Neural crest cell (in vitro differentiated cells): ENCODE measurements at places on chromosomes 3 and 15.

DNA sequence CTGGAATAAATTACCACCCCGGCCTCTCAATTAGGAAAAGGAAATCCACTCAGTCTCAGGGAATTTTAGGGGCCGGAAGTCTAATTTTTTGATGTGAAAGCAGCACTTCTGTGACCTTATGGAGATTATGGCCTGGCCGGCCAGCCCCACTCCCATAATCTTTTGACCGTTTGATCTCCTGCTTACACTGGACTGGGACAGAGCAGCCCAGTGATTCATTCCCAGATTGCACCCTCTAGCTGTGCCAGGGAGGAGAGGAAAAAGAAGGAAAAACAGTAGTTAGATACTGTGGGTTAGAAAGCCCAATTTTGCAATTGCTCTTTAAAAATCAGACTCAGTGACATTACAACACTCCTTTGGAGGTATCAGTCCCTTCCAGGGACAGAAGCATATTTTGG, 32.4 kb downstream of the GJD2 start:
- no peak for DNase-seq

DNA sequence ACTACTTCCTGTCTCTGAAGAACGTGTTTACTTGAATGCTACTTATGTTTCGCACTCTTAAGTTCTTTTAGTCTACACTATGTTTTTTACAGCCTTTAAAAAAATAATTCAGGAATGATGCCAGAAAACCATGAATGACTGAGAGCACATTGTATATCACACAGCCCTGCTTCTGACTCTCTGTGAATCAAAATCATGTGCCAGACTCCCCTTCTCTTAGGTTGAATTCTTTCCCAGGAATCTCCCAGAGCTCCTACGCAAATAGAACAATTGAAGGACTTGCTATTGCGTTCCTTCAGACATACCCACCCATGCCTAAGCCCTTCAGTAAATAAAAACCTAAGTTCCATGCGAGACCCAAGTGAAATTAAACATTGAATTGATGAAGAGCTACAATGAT, 782.0 kb upstream of the ALCAM start:
- no peak for DNase-seq

- DNase-seq: no peak
Measured at GRCh38 chr15:45884755-45885445, 250.1 kb downstream of the SQOR start.

DNA sequence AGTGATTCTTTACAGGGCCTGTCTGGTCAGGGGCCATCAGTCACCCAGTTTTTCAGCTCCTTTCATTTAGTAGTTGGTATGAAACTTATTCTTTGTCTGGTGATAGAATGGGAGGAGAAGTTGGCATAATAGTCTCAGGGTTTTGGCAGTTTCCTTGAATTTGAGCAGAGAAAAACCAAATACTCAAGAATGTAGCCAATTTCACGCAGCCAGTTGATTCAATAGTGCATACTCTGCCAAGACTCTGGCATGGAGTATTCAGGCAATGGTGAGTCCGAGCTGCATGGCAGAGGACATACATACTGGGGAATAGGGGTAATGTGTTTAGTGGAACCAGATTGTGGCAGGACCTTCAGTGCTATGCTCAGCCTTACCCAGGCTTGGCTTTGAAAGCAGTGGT, 118.3 kb downstream of the GALK2 start:
- no peak for DNase-seq

DNA sequence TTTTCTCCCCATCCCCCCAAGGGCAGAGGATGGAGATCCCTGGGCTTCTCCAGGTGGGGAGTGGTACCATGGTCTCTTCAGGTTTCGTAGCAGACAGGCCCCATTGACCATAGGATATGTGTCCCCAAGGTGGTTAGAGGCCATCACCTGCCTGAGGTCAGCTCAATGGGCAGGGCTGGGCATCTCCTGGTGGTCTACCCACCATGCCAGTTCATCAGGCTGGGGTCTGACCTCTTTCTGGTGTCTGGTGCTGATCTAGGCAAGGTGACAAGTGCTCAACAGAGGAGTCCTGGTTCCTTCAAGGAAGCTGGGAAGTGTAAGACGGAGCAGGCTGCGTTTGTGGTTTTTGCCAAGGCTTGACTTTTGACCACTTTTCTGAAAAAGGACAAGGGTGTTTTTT, 71.4 kb downstream of the SMAD3 start:
- no peak for DNase-seq

DNA sequence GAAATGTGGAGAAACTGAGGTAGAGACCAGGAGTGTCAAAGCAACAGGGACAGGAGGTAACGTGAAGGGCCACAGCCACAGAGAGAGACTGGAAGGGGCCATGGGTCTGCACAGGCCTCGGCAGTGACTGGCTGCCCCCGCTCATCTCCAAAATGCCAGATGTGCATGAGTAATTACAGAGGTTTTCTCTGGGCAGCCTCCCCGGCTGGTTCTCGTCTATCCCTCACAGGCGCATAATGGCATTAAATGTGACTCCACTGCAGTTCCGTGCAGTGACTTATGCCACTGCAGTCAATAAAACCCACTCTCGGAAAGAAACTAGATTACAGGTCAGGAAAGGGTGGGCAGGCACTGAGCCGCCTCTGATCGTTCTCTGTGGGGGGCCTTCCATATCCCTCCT, 74.7 kb downstream of the WDR76 start:
- no peak for DNase-seq

DNA sequence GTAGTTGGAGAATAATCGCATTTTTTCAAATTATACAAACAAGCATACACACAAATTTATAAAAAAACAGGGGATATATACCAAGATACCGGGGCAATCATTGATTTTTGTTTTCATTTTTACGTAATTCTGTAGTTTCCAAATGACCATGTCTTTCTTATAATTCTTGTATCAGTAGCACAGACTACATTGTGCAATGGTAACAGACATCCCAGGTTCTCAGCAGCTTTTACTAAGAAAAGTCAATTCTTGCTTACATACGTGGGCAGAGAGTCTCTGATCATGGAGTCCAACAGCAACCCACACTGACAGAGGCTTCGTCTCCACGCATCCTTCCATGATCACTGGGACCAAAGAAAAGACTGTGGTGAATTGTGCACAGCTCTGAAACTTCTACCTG, 441.3 kb downstream of the TBL1XR1 start:
- DNase-seq: no peak

DNA sequence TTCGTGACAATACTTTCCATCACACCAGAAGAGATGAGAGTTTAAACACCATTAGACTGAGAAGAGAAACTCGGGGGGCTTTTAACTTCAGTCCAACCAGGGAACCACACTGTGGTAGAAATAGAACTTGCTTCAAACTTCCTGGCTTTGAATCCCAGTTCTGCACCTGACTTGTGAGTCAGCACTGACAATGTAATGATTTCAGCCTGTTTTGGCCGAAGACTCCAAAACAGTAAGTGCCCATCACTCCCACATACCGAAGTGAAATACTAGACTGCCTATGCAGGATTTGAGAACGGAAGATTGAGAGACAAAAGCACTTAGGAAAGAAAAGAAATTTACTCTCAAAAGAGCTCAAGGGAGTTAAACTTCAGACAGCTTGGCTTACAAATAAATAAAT, 27.0 kb downstream of the C2CD4B start:
- DNase-seq: no peak

DNA sequence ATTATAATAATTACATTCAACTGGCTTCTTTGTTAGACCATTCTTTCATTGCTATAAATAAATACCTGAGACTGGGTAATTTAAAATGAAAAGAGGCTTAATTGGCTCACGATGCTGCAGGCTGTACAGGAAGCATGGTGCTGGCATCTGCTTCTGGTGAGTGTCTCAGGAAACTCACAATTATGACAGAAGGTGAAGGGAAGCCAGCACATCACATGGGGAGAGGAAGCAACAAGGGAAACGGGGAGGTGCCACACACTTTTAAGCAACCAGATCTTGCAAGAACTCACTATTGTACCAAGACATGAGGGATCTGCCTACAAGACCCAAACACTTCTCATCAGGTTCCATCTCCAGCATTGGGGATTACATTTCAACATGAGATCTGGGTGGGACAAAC, 413.1 kb upstream of the ARRDC4 start:
- no peak for DNase-seq

DNA sequence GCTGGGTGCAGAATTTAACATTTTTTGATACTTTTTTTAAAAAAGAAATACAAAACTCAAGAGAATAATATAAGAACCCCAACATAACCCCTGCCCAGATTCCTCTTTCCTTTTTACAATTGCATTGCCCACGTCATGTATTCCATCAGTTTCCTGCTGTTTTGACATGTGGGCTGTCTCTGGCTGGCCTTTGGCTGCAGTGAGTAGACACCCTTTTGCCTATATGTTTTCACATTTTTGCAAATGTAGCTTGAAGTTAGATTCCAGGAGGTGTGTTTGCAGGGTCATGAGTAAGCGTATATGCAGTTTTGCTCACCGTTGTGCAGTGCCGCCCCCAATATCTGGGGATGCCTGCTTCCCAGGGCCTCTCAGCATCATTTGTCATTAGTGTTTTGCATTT, 28.0 kb upstream of the ATP10A start:
- no peak for DNase-seq

GRCh38 chr15:67957435-67958132, 96.5 kb upstream of the PIAS1 start:
- DNase-seq: no peak

GRCh38 chr15:88509964-88510363, 36.5 kb downstream of the DET1 start:
- no peak for DNase-seq

DNA sequence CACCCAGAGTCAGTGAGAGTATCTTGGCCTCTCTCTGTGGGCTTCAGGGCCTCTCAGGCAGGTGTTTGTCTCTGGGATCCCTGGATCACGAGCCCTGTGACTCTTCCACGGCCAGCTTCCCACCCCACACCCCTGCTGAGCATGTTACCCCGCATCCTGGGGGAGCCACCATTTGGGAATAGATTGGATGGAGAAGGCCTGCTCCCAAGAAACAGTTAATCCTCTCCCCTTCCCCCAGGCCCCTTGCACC, 15.5 kb upstream of the SRP14 start:
- DNase-seq: no peak

DNA sequence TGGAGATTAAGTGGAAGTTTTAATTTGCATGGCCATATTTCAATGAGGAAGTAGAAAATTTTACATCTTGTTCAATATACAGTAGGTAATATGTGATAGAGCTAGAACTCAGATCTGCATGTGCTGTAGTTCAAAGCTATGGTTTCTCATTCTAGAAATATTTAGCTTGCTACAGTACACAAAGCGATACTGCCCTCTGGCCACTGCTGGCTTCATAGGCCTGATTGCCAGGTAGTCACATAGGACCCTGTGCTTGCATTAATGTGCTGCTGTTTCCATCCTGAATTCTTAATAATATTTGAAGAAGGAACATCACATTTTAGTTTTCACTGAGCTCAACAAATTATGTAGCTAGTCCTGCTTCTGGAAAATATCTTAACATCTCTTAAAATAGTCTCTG, 87.0 kb downstream of the PLSCR2 start:
- no peak for DNase-seq

DNA sequence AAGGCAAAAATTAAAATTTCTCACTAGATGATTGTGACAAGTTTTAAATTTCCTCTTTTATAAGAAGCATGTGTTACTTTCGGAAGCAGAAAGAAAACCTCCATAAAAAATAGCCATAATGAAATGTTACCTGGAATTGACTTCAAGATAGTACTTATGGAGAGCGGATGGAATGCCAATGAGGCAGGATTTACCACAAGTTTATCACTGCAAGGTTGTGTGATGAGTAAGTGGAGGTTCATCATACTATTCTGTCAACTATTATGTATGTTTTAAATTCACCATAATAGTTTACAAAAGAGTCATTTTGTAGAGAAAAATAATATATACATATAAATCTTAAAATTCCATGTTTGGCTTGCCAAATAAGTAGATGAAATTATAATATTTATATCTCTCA, 230.3 kb downstream of the SCAPER start:
- DNase-seq: no peak

GRCh38 chr3:4432259-4432658, 34.8 kb downstream of the SUMF1 start:
- no peak for DNase-seq

DNA sequence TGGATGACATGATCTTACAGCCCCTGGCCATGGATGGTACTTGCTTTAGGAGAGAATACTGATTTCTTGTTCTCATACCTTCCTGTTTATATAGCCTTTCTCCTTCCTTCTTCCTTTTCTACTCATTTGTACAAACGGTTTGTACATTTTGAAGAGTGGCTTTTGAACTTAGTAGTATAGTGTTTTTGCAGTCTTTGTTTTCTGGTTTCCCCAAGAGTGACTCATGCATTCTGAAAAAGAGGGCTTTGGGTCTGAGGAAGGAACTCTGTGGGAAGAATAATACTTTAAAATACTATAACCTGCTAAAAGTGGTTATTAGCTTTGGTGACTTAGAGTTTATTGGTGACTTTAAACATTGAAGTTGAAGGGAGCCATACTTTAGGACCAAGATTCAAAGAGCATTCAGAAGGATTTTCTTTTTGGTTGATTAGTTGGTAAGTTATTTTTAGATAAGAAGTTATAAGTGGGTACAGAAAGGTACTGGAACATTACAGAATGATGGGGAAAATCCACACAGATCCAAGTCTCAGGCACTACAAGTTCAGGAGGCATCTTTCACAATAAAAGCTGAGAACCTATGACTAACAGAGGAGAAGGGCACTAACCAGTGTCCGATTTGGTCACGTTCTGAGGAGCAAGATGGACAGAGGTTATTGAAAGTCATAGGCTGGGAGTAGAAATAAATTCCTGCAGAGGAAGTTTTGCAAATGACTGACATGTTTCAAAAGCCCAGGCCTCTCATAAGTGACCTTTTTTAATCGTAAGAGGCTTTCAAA, 369.6 kb upstream of the AZI2 start:
- no peak for DNase-seq

- DNase-seq: no peak
Measured at GRCh38 chr15:76979996-76980520, 14.9 kb upstream of the PSTPIP1 start.

- no peak for DNase-seq
Measured at GRCh38 chr15:98878172-98878571, 129.4 kb downstream of the PGPEP1L start.

GRCh38 chr3:42210726-42211125, 55.3 kb downstream of the CCK start:
- DNase-seq: no peak

DNA sequence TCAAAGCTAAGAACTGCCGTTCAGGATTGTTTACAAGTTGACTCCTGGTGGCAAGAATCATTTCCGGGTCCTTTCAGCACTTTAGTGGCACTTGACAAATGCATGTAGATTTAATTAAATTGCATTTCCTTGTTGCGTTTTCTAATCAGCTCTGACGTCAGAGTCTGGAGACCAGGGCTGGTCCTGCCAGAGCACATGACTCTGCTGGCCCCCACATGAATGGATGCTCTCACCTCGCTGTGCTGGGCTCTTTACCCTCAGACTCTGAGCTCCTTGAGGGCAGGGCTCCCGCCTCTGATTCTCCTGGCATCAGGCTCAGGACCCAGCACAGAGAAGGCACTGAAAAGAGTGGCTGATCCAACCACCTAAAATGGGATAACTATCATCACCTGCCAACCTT, 69.4 kb downstream of the FEM1B start:
- no peak for DNase-seq

- DNase-seq: no peak
Measured at GRCh38 chr3:149475451-149476060, 1.1 kb downstream of the TM4SF4 start.
